Calu3 (cell line): ENCODE measurements at places on chromosomes 5 and 9.
A peak's percentile ranks its signal among the peaks of the same experiment; 100 is the strongest.

DNA sequence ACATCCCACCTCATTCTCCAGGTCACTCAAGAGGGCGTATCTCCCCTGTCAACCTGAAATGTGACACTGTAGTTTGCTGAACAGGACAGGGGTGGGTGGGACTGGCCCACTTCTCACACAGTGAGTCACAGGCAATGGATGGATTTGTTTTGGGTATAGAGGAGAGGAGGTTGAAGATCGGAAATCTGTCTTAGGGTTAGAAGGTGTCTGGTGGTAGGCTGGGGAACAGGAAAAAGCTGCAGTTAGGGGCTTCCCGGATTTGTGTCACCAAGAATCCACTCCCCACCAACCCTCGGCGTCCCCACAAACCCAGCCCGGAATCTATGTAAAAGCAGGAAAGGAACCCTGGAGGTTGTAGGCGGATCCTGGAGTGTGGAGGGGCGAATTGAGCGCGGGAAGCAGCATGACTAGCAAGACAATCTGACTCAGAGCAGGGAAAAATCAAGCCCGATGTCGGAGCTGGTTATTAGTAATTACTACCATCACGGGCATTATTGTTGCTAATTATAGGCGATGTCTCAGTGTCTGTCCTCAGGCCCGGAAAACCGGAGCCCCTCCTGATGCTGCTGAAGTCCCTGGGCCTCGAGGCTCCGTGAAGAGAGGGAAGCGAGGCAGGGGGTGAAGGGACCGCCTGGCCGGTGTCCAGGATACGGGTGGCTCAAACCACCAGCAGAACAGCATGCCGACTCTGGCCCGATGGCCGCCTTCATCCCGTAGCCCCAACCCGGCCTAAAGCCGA, 1.7 kb upstream of the IRX1 start:
- no peak for DNase-seq

DNA sequence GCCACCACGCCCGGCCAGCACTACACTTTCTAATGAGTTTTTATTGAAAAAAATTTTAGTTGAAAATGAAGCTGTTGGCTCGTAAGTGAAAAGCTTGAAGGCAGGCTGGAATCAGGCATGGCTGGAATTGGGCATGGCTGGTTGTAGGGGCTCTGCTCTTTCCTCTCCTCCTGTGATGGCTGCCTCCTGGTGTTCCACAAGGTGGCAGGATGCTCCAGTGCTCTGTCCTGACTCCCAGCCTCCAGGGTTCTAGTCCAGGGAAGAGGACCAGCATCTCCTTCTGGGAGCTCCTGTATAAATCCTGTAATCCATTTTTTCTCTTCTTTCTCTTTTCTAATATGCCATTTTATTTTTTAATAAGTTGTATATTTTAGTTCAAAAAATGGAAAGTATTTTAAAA, 57.2 kb upstream of the DHFR start:
- DNase-seq, result peak; percentile 51

GRCh38 chr5:175658299-175659145, 651 bp downstream of the HRH2 start:
- DNase-seq, result no peak

GRCh38 chr9:96487949-96488348, 38.0 kb downstream of the HABP4 start:
- no peak for DNase-seq

DNA sequence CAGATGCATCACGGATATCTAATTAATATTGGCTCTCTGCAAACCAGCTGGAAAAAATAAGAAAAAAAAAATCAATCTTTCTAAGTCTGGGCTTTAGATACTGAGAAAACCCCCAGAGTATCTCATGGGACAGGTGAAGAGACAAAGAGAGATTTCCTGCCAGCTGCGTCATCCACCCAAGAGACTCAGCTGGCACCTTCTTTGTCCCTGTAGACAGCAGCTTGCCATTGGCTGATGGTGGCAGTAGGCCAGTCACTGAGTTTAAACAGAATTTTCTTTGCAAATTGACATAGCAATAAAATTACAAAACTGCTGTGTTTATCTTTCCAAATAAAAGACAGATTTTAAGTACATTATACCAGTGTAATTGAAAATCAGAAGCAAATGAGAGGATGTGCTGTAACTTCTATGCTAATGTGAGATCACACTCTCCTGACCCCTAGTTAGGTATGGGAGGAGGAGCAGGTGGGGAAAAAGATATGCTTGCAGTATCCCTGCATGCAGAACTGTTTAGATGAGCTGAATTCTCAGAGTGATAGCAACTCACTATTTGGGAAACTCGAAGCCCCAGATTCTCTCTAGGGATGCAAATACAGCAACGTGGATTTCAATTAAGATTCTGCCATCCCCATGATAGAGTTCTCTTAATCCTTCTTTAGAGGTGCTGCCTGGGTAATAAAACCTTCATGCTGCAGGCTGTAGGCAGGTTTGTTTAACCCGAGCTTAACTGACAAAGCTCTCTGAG, 72.2 kb downstream of the NMUR2 start:
- DNase-seq, result no peak

DNA sequence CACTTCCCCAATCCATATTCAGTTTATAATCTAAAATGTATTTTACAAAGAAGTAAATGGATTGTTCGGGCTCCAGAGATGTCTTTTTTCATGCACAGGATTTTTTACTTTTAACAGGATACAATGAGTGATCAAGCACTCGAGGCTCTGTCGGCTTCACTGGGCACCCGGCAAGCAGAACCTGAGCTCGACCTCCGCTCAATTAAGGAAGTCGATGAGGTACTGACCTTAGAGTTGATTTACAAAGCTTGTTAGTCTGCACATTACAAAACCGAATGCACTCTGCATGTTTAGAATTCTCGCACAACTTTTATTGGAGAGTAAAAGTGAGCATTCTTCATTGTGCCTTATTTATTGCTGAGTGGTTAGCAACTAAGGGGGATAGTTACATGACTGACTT, 65.2 kb downstream of the ERAP1 start:
- DNase-seq, result no peak

DNA sequence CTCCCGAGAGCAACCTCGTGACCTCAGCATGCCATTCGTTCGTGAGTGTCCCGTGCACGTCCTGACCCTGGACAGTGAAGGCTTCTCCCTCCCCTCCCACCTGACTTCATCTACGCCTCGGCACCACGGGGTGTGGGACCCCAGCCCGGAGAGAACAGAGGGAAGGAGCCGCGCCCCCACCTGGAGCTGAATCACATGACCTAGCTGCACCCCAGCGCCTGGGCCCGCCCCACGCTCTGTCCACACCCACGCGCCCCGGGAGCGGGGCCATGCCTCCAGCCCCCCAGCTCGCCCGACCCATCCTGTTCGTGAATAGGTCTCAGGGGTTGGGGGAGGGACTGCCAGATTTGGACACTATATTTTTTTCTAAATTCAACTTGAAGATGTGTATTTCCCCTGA, 38.3 kb upstream of the FCN2 start:
- no peak for DNase-seq

- DNase-seq, result no peak
Observed at GRCh38 chr5:40796487-40796889, 1.7 kb downstream of the PRKAA1 start.

DNA sequence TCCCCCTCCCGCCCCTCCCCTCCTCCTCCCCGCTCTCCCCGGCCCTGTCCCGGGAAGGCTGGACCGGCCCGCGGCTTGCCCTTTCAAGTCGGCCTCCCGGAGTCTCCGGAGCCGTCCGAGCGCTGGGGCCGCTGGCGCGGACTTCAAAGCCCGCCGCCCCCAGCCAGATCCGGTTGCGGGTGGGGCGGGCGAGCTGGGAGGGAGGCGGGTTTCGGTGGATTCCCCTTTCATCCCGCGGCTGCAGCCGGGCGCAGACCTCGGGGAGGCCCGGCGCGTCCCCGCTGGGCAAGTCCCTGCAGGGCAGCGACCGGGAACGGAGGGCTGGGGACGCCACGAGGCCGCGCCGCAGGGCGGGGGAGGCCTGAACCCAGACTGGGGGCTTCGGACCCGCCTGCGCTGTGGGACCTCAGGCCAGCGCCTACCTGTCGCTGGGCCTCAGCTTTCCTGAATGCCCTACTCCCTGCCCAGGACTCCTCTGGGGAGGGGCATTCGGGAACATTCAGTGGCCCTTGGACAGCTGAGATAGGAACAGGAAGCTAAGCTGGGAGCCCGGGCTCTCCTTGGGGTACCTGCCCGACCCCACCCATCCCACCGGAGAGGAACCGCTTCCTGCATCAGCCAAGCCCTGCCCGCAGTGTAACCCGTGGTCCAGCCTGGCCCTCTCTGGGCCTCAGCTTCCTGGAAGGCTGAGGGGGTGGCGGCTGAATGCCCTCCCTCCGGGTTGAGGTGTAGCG, 23.4 kb downstream of the C9orf50 start:
- peak; percentile 79 for DNase-seq

DNA sequence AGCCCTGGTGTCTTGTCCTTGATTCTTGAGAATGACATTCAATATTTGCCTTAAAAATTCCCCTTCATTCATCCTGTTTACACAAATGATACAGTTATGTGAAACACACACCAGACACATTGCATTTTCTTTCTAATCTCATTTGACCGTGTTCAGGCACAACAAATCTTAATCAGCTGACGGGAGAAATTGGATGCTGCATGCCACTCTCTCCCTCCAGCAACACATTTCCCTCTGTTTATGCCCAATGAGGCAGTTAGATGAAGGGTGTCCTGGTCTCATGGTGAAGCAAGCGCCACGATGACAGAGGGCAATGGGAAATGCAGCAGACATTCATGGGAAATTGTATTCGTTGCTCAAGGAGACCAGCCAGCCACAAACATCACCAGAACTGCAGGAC, 3.2 kb upstream of the FGF1 start:
- no peak for DNase-seq

- peak; percentile 52 for DNase-seq
Observed at GRCh38 chr5:150302301-150303069, at the start of gene ARSI. ARSI (minus strand) TSS chr5:150302905; CDS start chr5:150302373, 532 bp downstream.

DNA sequence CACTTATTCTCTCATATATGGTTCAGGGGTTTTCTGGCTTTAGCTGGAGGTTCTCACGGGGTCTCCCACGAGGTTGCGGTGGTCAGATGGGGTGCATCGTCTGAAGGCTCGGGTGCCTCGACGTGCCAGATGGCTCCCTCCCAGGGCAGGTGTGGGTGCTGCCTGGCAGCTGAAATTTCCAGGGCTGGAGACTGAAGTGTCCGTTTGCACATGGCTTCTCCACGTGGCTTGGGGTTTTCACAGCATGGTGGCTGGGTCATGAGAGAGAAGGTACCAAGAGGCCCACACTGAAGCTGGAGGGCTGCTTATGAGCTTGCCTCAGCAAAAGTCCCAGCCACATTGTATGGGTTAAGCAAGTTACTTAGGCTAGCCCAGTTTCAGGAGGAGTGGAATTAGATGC, 218.6 kb downstream of the AGTPBP1 start:
- no peak for DNase-seq

DNA sequence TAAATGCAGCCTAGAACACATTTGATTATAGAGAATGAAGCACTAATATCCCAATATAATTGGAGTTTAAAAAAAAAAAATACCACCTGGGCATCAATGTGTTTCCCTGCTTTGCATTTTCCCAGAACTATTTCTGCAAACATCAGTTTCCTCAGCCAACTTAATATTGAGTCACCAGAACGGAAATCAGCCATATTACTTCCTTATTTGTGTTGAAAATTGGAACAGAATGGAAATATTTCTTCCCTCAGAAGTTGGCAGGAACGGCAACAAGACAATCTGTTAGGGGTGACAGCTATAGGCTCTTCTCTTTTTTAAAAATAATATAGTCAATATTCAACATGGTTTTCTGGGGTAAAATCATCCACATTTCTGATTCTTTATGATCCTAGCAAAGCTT, 4.0 kb downstream of the MFAP3 start:
- DNase-seq, result no peak

DNA sequence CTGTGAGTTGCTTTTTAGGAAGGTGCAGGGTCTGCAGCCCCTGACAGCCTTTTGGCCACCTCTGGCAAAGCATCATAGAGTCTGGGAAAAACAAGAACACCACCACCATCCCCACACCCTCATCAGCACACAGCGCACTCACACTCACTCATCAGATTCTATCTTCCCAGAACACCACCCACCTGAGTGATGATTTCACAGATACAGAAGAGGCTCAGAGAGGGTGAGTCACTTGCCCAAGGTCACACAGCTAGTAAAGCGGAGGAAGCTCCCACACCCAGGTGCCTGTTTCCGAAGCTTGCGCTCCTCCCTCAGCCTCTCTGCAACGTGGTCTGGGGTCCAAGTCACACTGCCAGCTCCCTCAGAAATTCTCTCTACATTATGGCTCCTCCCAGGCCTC, 41.8 kb upstream of the HRH2 start:
- no peak for DNase-seq
